ENCODE measurements at places on chromosomes 5 and 9. TPM values are rescaled to one million over a fixed set of nuclear protein-coding genes. Genes with fewer than 3 reads are reported as not detected.

GRCh38 chr5:132210944-132211343, 16.7 kb downstream of the P4HA2 start:
- DNase-seq: no peak

- DNase-seq: no peak
Observed at GRCh38 chr5:78016863-78017529, 240.9 kb upstream of the TBCA start.

DNA sequence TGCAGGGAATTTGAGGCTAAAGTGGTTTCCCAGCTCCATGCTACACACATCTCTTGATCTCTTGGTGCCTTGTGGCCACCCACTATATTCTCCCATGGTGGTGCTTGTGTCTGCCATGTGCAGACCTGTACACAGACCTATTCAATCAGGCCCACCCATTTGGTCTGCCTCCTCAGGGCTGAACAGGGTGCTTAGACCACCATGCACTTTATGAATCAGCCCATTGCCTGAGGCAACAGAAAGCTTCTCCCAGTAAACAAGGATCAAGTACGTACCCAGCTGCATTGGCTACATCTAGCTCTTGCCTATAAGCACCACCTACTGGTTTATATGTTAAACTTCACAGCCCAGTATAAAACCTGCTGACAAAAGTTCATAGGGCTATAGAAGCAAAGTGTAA, 664.3 kb upstream of the EDIL3 start:
- DNase-seq: peak; percentile 70

GRCh38 chr9:87065981-87066380, 118.7 kb upstream of the GAS1 start:
- DNase-seq: no peak

DNA sequence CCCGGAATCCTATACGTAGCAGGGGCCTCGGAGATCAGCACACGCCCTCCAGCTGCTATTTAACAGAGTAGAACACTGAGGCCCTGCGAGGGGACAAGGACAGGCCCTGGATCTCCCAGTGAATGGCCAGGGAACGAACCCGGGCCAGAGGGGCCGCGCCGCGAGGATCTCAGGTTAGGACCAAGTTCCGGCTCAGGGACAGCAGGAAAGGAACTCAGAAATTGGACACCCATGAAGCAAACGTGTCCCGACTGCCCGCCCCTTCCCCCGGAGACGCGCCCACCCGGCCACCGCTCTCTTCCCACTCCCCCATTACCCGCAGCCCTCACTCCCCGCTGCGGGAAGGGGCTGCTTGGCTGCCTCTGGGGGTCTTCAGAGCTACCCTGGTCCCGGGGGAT, 1.0 kb upstream of the FOXE1 start:
- DNase-seq: no peak

GRCh38 chr5:98341038-98342032, 432.1 kb upstream of the RGMB start:
- peak; percentile 99 for DNase-seq

DNA sequence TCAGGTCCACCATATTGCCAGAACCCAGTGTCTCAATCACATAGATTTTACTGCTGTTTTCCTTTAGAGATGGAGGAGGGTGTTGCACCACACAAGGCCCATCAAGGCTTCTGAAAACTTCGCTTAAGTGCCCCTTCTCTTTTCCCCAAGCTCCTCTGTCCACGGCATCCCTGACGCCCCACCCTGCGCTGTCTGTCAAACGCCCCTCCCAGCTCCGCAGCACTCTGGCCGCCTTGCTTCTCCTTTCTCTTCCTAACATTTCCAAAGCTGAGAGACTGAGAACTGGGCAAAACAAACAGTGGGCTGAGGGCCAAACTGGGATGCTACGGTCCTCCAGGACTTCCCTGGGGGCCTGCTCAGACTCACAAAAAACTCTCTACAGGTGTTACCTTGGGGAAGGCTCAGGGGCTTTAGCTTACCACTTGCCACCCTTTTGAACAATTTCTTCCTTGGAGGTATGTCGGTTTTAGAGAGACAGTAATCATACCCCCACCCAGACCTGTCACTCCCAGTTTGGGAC, 28.3 kb upstream of the ERGIC1 start:
- no peak for DNase-seq

GRCh38 chr9:97136421-97136820, 97.5 kb upstream of the CTSV start:
- no peak for DNase-seq

DNA sequence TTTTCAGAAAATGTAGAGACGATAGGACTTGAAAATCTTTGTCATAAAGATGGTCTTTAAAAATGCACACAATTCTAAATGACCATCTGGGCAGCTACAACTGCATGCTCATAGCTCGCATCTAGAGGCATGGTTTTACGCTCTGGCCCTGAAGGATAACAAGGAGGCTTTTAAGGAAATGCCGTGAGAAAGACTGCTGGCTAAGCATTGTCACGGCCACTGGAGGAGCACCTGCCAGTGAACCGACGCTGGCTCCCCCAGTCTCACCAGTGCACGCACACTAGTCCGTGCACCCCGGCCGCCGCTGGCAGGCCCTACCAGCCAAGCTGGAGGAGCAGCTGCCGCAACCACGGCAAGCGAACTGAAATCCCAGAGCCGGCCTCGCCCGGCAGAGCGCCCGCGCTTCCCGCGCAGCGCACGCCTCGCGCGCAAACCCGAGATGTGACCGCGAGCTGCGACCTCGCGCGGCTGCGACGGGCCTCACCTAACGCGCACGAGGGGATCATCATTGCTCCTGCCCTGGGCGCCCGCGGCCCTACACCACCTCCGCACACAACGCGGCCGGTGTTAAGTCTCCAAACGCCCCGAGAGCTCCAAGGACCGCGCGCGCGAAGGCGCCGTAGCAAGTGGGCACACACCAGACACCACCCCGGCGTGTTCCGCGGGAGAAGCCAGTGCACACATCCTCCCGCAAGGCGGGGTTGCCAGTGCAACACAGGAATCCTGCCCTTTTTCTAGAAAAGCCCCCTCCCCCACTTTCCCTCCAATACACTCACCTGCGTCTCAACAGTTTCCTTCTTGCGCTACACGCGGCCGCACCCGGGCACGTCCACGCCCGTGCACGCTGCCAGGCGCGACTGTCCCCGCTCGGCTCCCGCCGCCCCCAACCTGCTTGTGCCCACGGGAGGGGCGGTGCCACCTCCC, 5.3 kb downstream of the ELAVL2 start:
- no peak for DNase-seq

GRCh38 chr9:127216888-127217217, 47.7 kb upstream of the GARNL3 start:
- no peak for DNase-seq

DNA sequence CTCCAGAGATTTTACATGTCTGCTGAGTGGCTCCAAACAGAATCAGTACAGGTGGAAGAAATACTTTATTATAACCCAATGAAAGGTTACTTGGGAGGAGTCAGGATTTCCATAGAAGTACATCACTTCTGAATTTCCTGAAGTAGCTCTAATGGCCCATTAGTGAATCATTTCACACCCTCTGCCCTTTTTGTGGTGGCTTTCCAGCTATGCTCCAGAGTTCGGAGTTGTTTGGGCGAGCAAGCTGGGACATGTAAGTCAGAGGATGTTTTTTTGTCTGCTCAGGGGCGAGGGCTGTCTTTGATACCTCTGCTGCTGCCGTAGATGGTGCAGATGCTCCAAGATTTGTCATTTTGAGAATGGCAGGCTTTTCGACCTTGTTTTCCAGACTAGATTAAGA, 226.1 kb downstream of the GOLPH3 start:
- no peak for DNase-seq

DNA sequence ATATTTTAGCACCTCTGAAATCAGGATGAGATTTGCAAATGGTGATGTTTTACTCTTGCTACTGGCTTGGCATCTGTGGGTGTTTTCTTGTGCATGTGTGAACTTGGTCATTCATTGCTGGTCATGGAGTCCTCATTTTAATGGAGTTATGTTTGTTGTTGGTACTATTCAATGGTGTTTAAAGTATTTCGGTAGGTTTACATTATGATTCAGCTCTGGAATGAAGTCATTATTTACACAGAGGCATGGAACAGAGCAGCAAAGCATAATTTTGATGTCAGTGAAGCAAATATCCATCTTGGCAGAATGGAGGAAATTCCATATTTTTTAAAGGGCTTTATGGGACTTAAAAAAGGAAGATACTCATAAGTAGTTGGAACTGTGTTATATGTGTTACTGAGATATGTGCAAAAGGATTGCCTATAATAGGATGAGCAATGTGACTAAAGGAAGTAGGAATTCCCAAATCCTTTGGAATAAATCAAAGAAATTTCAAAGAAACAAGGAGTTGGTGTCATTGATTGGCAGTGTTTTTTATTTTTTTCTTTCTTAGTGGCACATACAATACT, 147.4 kb downstream of the ACTBL2 start:
- peak; percentile 90 for DNase-seq

EGFLAM gene
- 0.62 TPM for polyA plus RNA-seq

PIP5K1B gene
- not detected for polyA plus RNA-seq

TRPM3 gene
- not detected for polyA plus RNA-seq

PCDHGB5 gene
- 21.1 TPM for polyA plus RNA-seq

Data from IMR-90 (cell line).